ENCODE measurements at places on chromosomes 4 and X.

- no peak for DNase-seq
- no peak overlapping the region for H3K27ac ChIP-seq
- no peaks in the 10 kb centered on the region for H3K36me3 ChIP-seq
- H3K4me3 ChIP-seq, result no peak overlapping the region
- no peaks in the 10 kb centered on the region for H3K4me1 ChIP-seq
- no peaks in the 10 kb centered on the region for H3K27me3 ChIP-seq
Observed at GRCh38 chr4:164748375-164748774, 5.6 kb upstream of the SMIM31 start.

GRCh38 chr4:144739511-144740033, 93.6 kb downstream of the HHIP start:
- H3K4me1 ChIP-seq, result no peaks in the 10 kb centered on the region
- H3K4me3 ChIP-seq, result no peak overlapping the region
- no peak overlapping the region for H3K27ac ChIP-seq
- no peaks in the 10 kb centered on the region for H3K36me3 ChIP-seq
- no peaks in the 10 kb centered on the region for H3K27me3 ChIP-seq
- DNase-seq, result no peak

DNA sequence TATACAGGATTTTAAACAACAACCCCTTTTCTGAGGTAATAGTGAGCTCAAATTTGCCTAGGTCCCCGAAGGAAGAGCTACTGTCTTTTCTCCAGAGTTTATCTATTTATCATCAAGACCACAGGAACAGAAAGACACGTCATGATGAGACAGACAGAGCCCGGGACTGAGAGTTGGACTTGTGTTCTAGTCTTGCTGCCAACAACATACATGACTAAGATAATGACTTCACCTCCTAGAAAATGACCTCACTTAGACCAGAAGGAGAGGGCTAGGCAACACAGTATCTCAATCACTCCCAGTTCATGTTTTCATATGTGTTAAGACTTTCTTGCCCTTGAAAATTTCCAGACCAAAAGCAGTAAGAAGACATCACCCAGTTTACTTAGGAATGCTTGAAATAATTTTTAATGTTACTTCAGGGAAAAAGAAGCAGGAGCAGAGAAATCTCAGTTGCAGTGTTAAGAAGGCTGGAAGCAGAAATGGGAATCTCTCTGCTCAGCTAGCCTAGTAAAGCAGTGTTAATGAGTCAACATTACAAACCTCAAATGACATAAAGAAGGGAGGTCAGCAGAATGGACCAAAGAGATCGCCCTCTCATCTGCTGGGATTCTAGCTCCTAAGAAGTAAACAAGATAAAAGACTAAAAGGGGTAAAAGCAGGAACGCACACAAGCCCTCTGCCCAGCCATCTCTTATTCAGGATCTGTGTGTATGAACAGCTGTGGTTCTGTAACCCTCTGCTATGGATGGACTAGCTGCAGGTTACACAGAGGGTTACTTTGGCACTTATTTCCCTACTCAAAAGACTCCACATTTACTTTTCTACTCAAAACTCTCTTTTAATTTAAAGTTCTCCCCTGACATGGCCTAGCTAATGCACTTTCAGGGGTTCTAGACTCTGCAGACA, 24.8 kb downstream of the PDGFC start:
- no peak for DNase-seq
- no peaks in the 10 kb centered on the region for H3K36me3 ChIP-seq
- peak overlapping the region; percentile 70 for H3K27ac ChIP-seq
- no peaks in the 10 kb centered on the region for H3K27me3 ChIP-seq
- H3K4me1 ChIP-seq, result peaks cover 13% of the 10 kb centered on the region

DNA sequence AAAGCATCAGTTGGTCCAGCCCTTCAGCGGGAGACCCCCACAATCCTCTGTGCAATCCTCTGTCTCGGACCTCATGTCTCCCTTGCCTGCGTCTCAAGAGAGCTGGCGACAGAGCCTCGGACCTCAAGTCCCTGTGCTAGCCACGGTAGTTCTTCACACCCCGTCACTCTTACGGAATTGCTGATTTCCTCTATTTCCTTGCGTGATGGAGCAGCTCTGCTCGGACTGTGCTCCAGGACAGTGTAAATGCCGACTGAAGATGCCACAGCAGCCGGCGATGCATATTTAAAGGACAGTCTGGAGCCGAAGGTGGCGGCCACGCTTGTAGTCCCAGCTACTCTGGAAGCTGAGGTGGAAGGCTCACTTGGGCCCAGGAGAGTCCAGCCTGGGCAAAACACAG, 1.9 kb downstream of the GRK4 start:
- no peaks in the 10 kb centered on the region for H3K27me3 ChIP-seq
- DNase-seq, result no peak
- H3K4me1 ChIP-seq, result peaks cover 13% of the 10 kb centered on the region
- H3K36me3 ChIP-seq, result no peaks in the 10 kb centered on the region

GRCh38 chrX:24668111-24668510, 21.0 kb upstream of the PCYT1B start:
- H3K4me3 ChIP-seq, result no peak overlapping the region
- peak; percentile 55 for DNase-seq
- H3K27ac ChIP-seq, result no peak overlapping the region
- no peaks in the 10 kb centered on the region for H3K27me3 ChIP-seq
